ENCODE measurements at places on chromosomes 1 and 21. TPM values are rescaled to one million over a fixed set of nuclear protein-coding genes. Genes with fewer than 3 reads are reported as not detected.

RNU11 gene
- total RNA-seq = under 0.01 TPM

IFT25 gene
- total RNA-seq = 33.3 TPM

MAGOH gene
- total RNA-seq = 27.4 TPM

HENMT1 gene
- total RNA-seq = 5.4 TPM

SPATA45 gene
- 0.39 TPM for total RNA-seq

HORMAD1 gene
- total RNA-seq = 0.65 TPM

ST3GAL3 gene
- 17.0 TPM for total RNA-seq

S100A16 gene
- total RNA-seq = 138 TPM

AMY1C gene
- total RNA-seq = not detected

DNASE2B gene
- total RNA-seq = not detected

PEA15 gene
- total RNA-seq = 258 TPM

RPE65 gene
- not detected for total RNA-seq

IFNAR1 gene
- total RNA-seq = 35.4 TPM
